T1000 (cell line): ENCODE measurements at places on chromosomes 7 and 10.

GRCh38 chr7:15703732-15704131 is 17.2 kb upstream of the MEOX2 start:
- no peak for DNase-seq

- no peak for DNase-seq
Measured at GRCh38 chr10:35821339-35821911, 179.3 kb upstream of the FZD8 start.

GRCh38 chr7:154566877-154567276 is 436.0 kb downstream of the PAXIP1 start:
- no peak for DNase-seq

GRCh38 chr10:127991543-127992255 is 84.8 kb downstream of the PTPRE start:
- DNase-seq = no peak

DNA sequence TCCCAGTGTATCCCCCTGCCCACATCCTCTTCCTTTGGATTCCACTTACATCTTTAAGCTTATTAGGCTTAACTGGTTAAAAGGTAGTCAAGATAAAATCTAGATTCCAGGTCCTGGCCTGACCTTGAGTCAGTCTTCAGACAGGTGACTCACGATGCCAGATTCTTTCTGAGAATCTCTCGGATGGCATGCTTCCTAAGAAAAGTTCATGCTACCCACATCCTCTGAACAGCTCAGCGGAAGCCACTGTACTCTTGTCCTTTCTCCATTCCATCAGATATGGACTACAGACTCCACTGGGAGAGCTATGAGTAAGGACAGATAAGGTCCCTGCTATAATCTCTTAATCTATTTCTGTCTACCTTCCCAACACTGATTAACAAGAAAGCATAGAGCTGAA is 43.4 kb downstream of the DNMBP start:
- DNase-seq = peak; percentile 62

- DNase-seq = no peak
Measured at GRCh38 chr7:113963356-113963755, 44.5 kb upstream of the PPP1R3A start.

- no peak for DNase-seq
Measured at GRCh38 chr7:118324790-118325449, 100.4 kb downstream of the ANKRD7 start.

DNA sequence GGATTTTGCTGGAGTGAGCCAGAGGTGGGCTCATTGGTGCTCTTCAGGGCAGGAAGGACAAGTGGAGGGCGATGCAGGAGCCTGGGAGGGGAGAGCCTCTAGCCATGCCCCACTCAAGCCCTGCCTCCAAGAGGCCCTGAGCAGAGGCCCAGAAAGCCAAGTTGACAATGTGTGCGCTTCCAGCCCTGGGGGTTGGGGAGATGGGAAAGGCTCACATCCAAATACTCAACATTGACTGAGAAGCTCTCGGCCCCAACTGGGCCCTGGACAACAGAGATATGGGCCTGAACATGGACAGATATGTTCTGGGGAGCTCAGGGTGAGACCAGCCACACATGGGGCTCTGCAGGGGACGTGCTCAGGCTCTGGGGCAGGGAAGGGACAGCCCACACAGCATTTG is 39.0 kb downstream of the FRMPD2 start:
- DNase-seq = no peak

DNA sequence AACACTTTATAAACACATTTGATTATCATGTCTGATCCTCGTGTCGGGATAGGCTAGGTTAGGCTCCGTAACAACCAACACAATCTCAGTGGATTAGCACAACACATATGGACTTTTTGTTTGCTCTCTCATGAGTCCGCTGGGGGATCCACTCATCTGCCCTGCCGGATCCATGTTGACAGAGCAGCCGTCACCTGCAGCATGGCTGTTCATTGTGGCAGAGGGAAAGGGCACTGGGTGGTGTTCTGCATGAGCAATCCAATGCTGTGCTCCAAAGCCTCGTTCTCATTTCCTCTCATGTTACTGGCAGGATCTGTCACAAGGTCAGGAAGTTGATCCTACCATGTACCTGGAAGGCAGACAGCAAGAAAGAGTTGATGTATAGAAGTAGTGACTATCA is 62.5 kb upstream of the RAPGEF5 start:
- no peak for DNase-seq

- no peak for DNase-seq
Measured at GRCh38 chr10:61941202-61941681, 39.7 kb downstream of the ARID5B start.

- no peak for DNase-seq
Measured at GRCh38 chr10:101812606-101813005, 5.6 kb downstream of the OGA start.

GRCh38 chr7:1968397-1969111 is 264.2 kb downstream of the MAD1L1 start:
- DNase-seq = no peak

DNA sequence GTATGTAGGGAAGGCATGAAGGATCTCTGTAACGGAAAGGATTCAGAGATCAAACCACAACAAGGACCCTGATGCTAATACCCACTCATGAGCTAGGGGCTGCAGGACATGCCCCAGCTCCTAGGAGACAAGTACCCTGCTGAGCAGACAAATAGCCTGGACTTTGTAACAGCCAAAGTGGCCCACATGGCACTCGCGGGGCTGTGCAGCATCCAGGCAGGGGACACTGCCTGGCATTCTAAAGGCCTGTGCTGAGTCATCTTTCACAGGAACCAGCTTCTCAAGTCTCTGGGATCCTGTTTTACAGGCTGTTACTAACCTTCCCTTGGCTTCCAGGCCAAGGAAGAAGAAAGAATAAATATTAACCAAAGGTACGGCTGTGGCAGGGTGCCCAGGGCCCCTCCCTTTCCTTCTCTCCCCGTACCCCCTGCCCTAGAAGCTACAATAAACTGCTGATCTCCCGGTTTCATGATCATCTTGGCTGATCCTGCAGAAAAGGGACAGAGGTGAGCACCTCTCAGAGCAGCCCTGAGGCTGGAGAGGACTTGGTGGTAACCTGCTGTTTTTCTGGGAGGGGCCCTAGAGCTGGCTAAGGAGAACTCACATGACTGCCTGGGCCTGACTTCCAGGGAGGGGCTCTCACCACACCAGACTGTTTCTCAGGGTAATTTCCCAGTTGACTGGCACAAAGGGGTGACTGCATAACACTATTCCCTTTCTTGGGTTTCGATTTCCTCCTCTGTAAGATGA is 4.2 kb upstream of the RPEL1 start:
- no peak for DNase-seq

DNA sequence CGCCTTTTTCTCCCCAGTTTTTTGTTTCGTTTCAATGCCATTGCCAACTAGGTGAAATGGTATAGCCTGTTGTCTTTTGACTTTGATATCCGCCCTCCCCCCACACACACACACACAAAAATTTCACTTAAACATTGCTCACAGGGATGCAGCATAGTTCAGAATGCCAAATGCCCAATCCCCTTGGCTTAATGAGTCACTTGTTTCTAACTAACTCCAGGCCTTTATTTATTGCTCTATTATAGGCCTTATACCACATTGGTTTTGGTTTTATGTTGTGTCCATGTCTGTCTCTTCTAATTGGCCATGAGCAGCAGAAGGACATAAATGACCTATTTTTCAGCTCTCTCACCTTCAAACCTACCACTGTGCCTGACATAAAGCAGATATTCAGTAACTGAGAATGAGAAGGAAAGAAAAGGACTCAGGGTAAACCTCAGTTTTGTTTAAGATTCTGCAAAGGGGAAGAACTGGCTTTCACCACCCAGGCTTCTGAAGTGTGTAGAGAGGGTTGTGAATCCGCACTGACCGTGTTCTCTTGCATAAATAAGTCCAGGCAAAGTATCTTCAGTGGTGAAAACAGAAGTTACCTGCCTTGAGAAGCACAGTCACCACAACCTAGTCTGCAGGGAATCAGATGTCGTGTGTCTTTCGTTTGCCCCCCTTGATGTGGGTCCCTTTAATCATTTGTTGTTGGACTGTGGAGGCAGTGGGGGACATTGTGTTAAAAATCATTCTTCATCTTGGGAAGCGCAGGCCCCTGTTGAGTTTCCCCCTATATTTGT is 139.8 kb downstream of the CELF2 start:
- DNase-seq = no peak

- DNase-seq = no peak
Measured at GRCh38 chr10:125983161-125983560, 86.8 kb downstream of the FANK1 start.

GRCh38 chr7:20033621-20034400 is 183.4 kb downstream of the MACC1 start:
- no peak for DNase-seq

- no peak for DNase-seq
Measured at GRCh38 chr10:16408379-16408778, 28.4 kb upstream of the PTER start.

DNA sequence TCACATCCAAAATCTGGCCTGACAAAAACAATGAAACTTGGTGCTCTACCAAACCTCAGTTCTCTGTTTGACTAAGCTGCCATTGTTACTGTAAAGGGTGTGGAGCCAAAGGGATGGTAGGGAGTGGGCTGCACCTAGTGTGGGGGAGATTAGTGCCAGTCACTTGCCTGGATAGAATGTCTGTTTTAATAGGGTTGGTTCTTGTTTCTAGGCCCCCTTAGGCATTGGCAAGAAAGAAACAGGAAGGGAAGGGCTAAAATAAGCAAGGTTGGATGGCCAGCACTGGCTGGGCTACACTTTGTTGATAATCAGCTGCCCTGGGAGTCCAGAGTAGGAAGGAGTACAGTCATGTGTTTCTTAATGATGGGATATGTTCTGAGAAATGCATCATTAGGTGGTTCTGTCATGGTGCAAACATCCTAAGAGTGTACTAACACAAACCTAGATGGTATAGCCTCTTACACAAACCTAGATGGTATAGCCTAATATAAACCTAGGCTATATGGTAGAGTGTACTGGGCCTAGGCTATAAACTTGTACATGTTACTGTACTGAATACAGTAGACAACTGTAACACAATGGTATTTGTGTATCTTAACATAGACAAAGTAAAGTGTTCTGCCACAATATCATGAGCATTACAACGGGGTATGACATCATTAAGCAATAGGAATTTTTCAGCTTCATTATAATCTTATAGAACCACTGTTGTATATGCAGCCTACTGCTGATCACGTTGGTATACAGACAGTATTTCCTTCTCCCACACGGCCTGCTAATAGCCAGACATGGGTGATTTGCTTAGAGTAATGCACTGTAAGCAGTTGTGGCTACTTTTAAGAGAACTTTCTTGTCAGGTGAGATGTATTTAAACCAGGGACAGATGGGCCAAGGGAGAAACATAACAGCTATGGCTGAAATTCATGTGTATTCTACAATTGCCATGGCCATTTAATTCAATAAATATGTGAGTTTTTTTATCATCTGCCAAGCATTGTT is 15.4 kb downstream of the BBIP1 start:
- no peak for DNase-seq

- peak; percentile 39 for DNase-seq
Measured at GRCh38 chr10:23314835-23315239, 29.8 kb downstream of the C10orf67 start.

GRCh38 chr7:29839302-29839701 is 33.0 kb downstream of the WIPF3 start:
- no peak for DNase-seq

DNA sequence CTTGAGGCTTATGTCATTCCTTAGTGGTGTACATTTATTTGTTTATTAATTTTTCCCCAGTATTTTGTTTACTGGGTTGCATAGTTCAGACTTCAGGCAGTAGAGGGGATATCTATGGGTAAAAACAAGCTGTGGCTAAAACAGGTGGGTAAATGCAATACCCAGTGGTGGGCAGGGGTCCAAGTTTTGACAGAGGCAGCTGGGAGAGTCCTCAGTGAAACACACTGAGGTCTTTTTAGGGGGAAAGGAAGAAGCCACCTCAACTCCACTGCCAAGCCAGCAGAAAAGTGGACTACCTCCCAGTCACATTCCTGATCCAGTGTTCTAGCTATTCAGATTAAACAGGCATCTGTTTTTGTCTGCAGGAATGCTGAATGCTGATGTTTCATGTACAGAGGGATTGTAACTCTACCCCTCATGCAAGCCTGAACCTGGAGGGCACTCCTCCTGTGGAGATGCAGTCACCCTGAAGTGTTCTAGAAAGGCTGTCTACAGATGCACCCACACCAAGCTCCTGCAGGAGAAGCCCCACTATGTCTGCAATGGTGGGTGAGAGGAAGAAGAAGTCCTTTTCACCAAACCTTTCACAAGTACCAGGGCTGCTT is 757.8 kb downstream of the INHBA start:
- no peak for DNase-seq

GRCh38 chr10:1635340-1635739 is 102.0 kb downstream of the ADARB2 start:
- DNase-seq = no peak

GRCh38 chr7:25263337-25263736 is 35.1 kb upstream of the NPVF start:
- no peak for DNase-seq

DNA sequence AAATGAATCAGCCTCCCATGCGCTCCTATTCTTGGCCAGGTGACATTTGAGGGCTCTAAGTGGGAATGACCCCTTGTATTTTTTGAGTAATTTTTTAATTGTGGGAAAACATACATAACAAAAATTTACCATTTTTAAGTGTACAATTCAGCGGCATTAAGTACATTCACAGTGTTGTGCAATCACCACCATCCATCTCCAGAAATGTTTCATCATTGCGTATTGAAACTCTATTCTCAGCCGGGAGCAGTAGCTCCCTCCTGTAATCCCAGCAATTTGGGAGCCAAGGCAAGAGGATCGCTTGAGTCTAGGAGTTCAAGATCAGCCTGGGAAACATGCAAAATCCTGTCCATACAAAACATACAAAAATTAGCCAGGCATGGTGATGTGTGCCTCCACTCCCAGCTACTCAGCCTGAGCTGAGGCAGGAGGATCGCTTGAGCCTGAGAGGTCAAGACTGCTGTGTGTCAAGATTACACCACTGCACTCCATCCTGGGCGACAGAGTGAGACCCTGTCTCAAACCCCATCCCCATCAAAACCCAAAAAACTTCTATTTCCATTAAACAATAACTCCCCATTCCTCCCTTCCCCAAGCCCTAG is 2.5 kb downstream of the ANTXRL start:
- no peak for DNase-seq

DNA sequence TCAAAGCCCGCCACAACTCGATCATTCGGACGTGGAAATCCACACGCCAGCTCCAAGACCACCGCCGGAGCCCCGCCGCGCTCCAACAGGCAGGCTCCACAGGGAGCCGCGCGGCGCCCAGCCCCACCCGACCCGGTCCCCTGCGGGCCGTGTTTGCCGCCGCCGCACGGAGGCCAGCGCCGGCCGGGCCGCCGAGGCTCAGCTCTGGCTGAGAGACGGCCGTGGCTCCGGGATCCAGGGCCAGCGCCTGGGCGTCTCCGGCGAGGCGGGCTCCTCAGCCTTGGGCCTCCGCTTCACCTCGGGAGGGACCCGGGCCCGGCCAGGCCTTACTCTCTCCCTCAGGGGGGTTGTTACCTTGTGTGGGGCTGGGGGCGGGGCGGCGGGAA is 333 bp downstream of the SMNDC1 start:
- no peak for DNase-seq
